ENCODE measurements at places on chromosomes 12 and 14. TPM values are rescaled to one million over a fixed set of nuclear protein-coding genes. Genes with fewer than 3 reads are reported as not detected.

- no peak for DNase-seq
- H3K4me3 ChIP-seq, result no peak overlapping the region
Observed at GRCh38 chr12:89568484-89568883, 42.6 kb upstream of the POC1B start.

DNA sequence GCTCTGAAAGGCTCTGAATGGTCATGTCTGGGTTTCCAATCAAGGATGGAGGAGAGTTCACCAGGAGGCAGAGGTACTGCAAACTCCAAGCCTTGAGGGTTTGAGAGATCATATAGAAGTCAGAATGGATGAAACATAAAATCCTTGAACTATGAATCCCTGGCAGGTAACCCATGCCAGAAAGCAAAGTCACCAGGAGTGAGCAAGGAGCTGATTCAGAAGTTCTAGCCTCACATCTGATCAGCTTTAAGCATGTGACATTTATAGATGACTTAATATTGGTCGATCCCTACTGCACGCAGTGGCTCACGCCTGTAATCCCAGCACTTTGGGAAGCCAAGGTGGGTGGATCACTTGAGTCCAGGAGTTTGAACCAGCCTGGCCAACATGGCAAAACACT lies 126.1 kb upstream of the MED13L start:
- DNase-seq, result no peak
- H3K27ac ChIP-seq, result no peak overlapping the region
- H3K27me3 ChIP-seq, result peaks cover 5% of the 10 kb centered on the region
- H3K36me3 ChIP-seq, result no peaks in the 10 kb centered on the region
- no peak overlapping the region for H3K4me3 ChIP-seq

DNA sequence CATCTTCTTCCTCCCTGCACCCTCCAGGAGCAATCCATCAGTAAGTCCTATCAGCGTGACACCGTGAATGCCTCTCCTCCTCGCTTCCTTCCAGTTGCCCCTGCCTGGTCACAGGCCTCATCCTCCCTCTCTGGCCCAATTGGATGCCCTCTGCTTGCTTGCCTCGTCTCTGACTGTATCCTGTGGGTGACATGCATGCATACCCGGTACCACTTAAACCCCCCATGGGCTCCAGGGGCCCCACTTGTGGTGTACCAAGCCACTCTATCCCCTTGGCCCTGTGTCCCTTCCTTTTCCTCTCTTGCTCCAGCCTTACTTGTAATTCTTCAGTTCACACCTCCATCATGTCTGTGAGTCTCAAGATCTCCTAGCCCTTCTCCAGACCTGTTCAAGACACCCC lies 106.0 kb upstream of the RTL1 start:
- H3K4me1 ChIP-seq, result peaks cover 7% of the 10 kb centered on the region
- H3K27me3 ChIP-seq, result no peaks in the 10 kb centered on the region
- H3K36me3 ChIP-seq, result no peaks in the 10 kb centered on the region
- no peak for DNase-seq
- no peak overlapping the region for H3K27ac ChIP-seq

The GTF2A1 gene
- total RNA-seq, result 45.1 TPM

- peaks cover 31% of the 10 kb centered on the region for H3K4me1 ChIP-seq
- no peaks in the 10 kb centered on the region for H3K27me3 ChIP-seq
- DNase-seq, result no peak
- H3K4me3 ChIP-seq, result peak overlapping the region; percentile 96
Observed at GRCh38 chr12:27244689-27245488, 803 bp downstream of the STK38L start.

DNA sequence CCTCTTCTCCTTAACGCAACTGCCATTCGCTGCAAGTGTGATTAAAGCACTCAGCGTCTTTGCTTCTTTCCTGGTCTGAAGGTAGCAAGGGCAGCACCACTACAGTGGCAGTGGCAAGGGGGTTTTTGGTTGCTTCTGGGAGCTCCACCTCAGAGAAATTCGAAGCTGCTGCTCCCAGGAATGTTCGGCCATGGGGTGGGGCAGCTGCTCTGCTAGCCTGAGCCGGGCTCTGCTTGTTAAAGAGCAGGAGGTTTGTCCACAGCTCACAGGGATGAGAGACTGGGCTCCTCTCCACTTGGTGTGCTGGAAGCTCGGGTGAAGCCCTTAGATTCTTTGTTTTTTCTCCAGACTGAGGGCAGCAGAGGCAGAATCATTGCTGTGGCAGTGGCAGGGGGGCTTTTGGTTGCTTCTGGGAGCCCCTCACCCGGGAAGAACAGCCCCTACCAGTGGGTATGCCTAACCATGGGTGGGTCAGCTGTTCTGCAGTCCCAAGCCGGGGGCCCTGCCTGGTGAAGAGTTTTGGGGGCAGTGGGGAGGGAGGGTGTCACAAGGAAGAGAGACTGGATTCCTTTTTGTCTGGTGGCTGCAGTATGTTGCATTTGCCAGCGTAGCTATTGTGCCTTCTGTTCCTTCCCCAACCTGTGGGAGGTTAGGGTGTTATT lies 340.2 kb downstream of the AEBP2 start:
- H3K4me3 ChIP-seq, result no peak overlapping the region
- H3K27me3 ChIP-seq, result no peaks in the 10 kb centered on the region
- peak overlapping the region; percentile 7 for H3K27ac ChIP-seq
- H3K4me1 ChIP-seq, result peaks cover 17% of the 10 kb centered on the region
- DNase-seq, result no peak
- H3K36me3 ChIP-seq, result no peaks in the 10 kb centered on the region

DNA sequence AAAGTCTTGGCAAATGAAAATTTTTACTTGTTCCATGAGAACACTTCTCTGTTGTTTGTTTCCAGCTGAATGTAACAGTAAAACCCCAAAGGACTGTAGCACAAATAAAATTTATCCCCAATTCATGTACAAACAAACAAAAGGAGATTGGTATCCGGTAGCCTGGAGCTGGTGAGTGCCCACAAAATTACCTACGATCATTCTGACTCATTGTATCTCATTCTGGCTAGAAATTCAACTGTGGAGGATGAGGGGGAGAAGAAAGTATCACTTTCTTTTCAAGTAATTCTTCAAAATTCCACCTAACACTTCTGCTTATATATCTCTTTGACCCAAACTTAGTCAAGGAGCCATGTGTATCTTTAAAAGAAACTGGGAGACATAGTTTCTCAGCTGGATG lies 268.5 kb downstream of the ALG10B start:
- DNase-seq, result no peak
- H3K36me3 ChIP-seq, result no peaks in the 10 kb centered on the region
- no peaks in the 10 kb centered on the region for H3K4me1 ChIP-seq
- H3K27ac ChIP-seq, result no peak overlapping the region
- H3K4me3 ChIP-seq, result no peak overlapping the region

The SPX gene
- 1.1 TPM for total RNA-seq

The KRT6B gene
- not detected for total RNA-seq

The TAS2R30 gene
- 2.9 TPM for total RNA-seq

- no peaks in the 10 kb centered on the region for H3K36me3 ChIP-seq
- H3K4me3 ChIP-seq, result no peak overlapping the region
- no peaks in the 10 kb centered on the region for H3K27me3 ChIP-seq
- peaks cover 8% of the 10 kb centered on the region for H3K4me1 ChIP-seq
- H3K27ac ChIP-seq, result no peak overlapping the region
Observed at GRCh38 chr12:82437744-82438143, 79.4 kb downstream of the METTL25 start.

The SCN8A gene
- 0.39 TPM for total RNA-seq

DNA sequence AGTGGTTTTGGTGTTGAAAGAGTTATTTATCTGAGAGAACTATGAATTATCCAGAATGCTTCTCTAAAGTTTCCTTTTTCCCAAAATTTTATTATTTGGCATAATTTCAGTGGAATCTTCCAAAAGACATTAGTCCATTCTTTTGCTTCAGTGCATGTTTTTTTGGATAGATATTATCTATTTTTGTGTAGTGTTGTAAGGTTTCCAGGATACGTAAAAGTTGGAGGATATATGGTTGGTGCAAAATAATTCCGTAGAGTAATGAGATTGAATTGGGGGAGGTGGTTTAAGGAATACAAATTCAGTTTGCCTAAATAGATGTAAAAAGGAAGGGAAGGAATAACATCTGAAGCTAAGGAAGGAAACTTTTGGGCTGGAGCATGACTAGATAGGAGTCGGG lies 186.6 kb downstream of the RGS6 start:
- H3K4me3 ChIP-seq, result no peak overlapping the region
- no peaks in the 10 kb centered on the region for H3K36me3 ChIP-seq
- H3K4me1 ChIP-seq, result no peaks in the 10 kb centered on the region
- H3K27ac ChIP-seq, result no peak overlapping the region
- H3K27me3 ChIP-seq, result peaks cover 24% of the 10 kb centered on the region

DNA sequence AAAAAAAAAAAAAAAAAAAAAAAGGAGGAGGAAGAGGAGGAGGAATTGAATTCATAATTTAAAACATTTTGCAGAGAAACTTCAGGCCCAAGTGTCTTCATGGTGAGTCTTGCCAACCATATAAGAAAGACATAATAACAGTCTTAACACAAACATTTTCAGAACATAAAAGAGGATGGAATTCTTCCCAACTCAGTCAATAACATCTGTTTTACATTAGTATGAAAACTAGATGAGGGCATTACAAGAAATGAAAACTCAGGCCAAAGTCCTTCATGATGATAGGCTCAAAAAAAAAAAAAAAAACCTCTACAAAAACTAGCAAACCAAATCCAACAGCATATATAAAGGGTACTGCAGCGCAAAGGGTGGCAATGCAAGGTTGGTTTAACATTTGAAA lies 151.6 kb downstream of the FOXA1 start:
- H3K4me1 ChIP-seq, result no peaks in the 10 kb centered on the region
- H3K27me3 ChIP-seq, result no peaks in the 10 kb centered on the region
- no peaks in the 10 kb centered on the region for H3K36me3 ChIP-seq
- no peak overlapping the region for H3K4me3 ChIP-seq

DNA sequence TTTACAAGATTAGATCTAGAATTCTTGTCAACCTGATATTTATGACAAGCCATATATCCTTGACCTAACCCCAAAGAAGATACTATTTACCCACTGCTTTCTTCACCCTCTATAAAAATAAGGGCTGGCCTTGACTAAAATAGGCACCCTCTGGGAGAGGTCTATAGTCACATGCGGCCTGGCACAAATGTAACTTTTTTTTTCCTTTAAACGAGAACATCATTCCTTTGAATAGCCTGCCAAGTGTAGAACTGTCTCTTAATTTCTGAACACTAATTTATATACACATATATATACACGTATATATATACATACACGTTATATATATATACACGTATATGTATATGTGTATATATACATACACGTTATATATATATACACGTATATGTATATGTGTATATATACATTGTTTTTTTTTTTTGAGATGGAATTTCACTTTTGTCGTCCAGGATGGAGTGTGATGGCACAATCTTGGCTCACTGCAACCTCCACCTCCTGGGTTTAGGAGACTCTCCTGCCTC lies 18.6 kb downstream of the PPTC7 start:
- no peak overlapping the region for H3K4me3 ChIP-seq
- peak overlapping the region; percentile 77 for H3K27ac ChIP-seq
- peaks cover 39% of the 10 kb centered on the region for H3K36me3 ChIP-seq
- DNase-seq, result no peak
- no peaks in the 10 kb centered on the region for H3K27me3 ChIP-seq

DNA sequence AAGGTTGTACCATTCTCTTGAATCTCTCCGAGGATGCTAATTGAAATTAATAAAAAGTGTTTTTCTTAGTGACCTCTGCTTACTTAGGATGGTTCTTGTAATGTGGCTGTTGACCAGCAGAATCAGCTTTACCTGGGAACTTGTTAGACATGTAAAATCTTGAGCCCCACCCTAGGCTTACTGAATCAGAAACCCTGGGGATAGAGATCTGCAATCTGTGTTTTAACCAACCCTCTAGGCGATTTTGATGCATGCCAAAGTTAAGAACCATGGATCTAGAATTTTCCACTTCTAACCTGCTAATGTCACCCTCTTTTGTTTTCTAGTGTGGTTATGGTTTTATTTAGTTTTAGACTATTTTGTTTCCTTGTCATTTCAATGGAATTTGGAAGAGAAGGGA lies 6.5 kb downstream of the NUBPL start:
- H3K4me3 ChIP-seq, result no peak overlapping the region
- H3K27me3 ChIP-seq, result no peaks in the 10 kb centered on the region
- peaks cover 10% of the 10 kb centered on the region for H3K36me3 ChIP-seq
- H3K27ac ChIP-seq, result no peak overlapping the region
- H3K4me1 ChIP-seq, result peaks cover 21% of the 10 kb centered on the region
- no peak for DNase-seq

DNA sequence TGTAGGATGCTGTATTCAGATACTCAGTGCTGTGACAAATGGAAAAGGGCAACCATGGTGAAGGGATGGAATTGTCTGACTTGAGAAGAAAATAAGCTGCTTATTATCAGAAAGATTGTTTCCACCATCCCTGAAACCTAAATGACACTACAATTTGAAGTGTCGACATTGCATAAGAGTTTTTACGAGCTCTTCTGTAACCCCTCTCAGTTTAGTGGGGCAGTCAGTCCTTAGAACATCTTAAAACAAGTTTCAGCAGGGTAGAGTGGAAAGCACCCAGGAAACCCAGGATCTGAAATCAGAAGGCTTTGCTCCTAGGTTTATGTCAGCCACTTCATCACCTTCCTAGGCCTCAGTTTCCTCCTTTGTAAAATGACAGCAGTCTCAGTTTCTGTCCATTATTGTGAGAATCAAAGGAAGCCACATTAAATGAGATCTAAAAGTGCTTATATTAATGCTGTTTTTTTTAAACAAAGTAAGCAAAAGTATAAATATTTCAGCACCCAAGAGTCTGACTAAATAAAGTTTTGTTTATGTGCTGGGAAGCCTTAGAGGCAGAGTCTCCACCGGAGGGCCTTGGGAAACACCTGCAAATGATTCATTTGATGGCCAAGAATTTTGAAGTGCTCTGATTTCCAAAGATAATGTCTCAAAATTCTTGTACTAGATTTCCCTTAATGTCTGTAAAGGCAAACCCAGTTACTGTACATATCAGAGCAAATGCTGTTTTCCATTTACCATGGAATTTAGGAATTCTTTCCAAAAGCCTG lies 1.8 kb downstream of the IFT43 start:
- peaks cover 10% of the 10 kb centered on the region for H3K4me1 ChIP-seq
- H3K27ac ChIP-seq, result no peak overlapping the region
- H3K4me3 ChIP-seq, result no peak overlapping the region
- peaks cover 22% of the 10 kb centered on the region for H3K27me3 ChIP-seq

- peaks cover 77% of the 10 kb centered on the region for H3K27me3 ChIP-seq
- H3K27ac ChIP-seq, result peak overlapping the region; percentile 3
- DNase-seq, result no peak
Observed at GRCh38 chr12:49342914-49343731, 3.6 kb upstream of the DNAJC22 start.

The OVCH1 gene
- total RNA-seq, result not detected

GRCh38 chr14:20730891-20731290 lies 14.8 kb upstream of the EDDM3A start:
- no peaks in the 10 kb centered on the region for H3K4me1 ChIP-seq
- H3K4me3 ChIP-seq, result no peak overlapping the region
- peaks cover 13% of the 10 kb centered on the region for H3K27me3 ChIP-seq
- no peaks in the 10 kb centered on the region for H3K36me3 ChIP-seq

The FOXA1 gene
- 0.11 TPM for total RNA-seq

The TDG gene
- total RNA-seq, result 76.6 TPM
